Fibroblast of skin of back (primary cell): ENCODE measurements at places on chromosomes 16 and 17.

DNA sequence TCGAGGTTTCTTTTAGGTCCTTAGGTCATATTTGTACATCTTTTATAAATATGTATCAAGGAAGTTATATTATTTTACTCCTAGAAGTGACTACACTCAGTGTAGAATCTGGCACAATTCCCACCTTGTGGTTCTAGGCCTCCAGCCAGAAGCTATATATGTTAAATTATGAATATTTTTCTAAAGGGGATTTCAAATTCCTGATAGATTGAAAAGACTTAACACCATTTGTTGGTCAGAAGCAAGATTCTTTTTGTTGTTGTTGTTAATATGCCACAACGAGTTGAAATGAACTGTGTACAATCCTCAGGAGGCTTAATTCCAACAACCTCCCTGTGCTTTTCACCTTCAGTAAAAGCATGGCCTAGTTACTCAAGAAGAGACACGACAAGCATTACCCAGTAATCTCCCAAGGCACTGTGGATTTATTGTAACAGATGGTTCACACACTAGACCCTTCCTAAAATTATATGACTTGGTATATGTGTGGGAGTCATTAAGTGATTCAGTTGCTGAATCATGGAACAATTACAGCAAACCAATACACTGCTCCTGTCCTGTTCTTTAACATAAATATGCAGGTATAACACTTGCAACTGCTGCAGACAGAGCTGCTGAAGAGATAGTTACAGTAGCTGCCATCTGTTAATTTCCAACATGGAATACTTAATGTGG lies 964.4 kb upstream of the GOT2 start:
- peak; percentile 82 for DNase-seq

- peak; percentile 99 for DNase-seq
These were observed 78.8 kb downstream of the GNAO1 start for GRCh38 chr16:56269811-56270684.

GRCh38 chr17:63838631-63839171 lies 3.8 kb downstream of the SMARCD2 start:
- no peak for DNase-seq

DNA sequence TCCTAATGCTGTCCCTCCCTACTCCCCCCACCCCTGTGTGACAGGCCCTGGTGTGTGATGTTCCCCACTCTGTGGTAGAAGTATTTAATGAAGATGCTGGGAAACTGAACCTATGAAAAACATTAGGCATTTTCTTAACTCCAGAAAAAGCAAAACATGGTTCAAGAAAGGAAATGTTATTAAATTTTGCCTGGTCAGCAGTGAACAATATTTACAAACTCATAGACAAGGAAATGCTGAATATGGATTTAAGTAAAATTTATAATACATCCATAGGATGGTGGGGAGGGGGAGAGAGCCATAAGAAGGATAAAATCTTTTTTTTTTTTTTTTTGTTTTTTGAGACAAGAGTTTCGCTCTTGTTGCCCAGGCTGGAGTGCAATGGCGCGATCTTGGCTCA lies 10.8 kb upstream of the CRYBA1 start:
- no peak for DNase-seq

- no peak for DNase-seq
These were observed 124.0 kb downstream of the HIC1 start for GRCh38 chr17:2178798-2179501.

DNA sequence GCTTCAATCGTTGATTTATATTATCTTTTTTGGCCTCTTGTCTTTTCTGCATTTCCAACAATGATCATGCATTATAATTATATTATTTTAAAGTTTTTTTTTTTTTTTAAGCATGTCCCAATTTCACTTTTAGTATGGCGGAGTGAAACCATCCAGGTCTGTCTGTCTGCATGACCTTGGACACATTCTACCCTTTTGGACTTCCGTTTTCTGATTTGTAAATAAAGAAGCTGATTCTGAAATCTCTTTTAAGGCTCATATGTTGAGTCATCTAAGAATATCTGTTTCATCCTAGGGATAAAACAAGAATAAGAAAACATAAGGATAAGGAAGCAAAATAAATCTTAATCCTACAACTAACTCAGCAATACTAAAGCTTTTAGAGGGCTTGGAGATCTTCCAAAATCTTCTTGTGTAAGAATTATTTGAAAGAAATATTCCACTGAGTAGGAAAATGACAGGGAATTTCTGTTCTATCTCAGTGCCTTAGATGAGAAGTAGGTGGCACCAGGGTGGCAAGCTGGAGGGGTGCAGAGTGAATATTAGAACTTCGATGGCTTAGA lies 195.7 kb upstream of the TOX3 start:
- DNase-seq = no peak

GRCh38 chr17:38881600-38882191 lies 11.8 kb downstream of the LASP1 start:
- DNase-seq = peak; percentile 60

DNA sequence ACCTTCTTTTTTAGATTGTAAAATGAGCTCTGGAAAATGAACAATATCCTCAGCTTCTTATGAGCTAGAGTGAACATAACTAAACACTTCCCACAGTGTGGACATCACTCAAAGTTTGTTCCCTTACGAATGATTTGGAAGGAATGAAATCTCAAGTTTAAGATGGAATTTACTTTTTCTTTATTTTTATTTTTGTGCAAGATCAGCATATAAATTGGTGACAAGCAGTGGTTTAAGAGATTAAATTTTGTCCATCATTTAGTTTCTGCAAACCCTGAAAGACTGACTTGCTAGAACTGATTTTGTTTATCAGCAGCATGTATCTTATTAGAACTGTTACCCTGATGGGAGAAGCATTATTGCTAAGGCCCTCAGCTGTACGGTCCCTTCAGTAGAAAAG lies 420.1 kb downstream of the CDH8 start:
- DNase-seq = no peak

GRCh38 chr17:61158376-61158775 lies 241.3 kb upstream of the TBX2 start:
- no peak for DNase-seq

DNA sequence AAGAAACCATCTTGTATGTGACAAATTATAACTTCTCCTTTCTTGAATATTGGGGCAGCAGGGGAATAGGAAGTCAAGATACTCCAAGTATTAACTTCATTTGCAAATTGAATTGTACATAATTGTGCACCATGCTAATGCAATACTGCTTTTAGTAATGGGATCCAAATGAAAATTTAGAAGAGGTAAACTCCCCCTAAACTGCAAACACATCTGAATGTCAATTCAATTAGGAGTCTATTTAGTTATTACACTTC lies 4.5 kb downstream of the STAT5B start:
- DNase-seq = no peak

- no peak for DNase-seq
These were observed at the start of gene SNX20 for GRCh38 chr16:50681021-50681885. Gene SNX20, minus strand, starts transcription at chr16:50681312. Its CDS starts 3,786 bp downstream, at chr16:50677526.

GRCh38 chr17:81102352-81102751 lies 63.0 kb upstream of the PVALEF start:
- DNase-seq = no peak

GRCh38 chr17:74386386-74386785 lies 19.1 kb downstream of the GPR142 start:
- no peak for DNase-seq

GRCh38 chr16:75377729-75378386 lies 55.4 kb downstream of the CFDP1 start:
- DNase-seq = peak; percentile 96

DNA sequence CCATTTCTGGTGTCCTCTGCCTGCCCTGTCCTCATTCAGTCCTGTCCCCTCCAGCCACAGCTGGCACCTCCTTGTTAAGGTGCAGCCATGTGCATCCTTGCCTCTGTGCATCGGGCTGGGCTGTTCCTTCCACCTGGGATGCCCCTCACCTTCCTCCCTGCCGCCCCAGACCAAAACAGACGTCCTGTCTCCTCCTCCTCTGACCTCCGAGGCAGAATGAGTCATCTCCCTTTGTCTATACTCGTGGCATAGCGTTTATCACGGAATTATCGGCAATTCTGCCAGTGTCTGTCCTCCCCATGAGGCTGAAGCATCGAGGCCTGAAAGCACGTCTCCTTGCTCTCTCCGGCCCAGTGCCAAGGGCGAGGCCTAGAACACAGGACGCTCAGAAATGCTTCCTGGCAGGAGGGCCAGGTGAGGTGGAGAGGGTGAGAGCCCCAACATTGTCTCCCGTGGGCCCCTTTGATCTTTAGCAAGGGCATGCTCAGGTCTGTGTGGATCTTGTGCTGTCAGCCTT lies 4.6 kb downstream of the RAI1 start:
- peak; percentile 79 for DNase-seq

GRCh38 chr16:72711823-72712222 lies 336.1 kb downstream of the ZFHX3 start:
- DNase-seq = no peak
